ENCODE measurements at places on chromosomes 11 and 22.

DNA sequence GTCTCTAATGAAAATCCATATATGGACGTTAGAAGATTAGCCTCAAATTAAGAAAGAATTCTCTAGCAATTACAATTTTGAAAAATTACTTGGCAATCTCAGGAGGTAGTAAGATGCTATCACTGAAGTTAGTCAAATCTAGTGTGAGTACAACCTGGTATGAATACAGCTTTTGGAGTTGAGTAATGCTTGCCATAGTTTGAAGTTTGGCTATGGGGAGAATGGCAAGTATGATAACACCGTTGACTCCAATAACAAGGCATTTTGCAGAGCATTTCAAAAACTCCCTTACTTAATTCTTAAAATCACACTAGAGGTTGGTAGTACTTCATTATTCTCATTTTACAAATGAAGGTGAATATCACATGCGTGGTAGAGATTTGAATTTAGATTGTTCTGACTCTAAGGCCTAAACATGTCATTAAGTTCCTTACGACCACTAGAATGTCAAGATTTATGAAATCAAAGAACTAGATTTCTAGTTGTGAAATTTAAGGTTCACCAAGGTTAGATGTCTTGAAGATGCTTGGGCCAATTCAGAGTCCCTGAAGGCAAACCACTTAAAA is 355.4 kb downstream of the ETS1 start:
- DNase-seq = no peak

GRCh38 chr11:88861618-88862017 is 204.2 kb downstream of the GRM5 start:
- DNase-seq = no peak

DNA sequence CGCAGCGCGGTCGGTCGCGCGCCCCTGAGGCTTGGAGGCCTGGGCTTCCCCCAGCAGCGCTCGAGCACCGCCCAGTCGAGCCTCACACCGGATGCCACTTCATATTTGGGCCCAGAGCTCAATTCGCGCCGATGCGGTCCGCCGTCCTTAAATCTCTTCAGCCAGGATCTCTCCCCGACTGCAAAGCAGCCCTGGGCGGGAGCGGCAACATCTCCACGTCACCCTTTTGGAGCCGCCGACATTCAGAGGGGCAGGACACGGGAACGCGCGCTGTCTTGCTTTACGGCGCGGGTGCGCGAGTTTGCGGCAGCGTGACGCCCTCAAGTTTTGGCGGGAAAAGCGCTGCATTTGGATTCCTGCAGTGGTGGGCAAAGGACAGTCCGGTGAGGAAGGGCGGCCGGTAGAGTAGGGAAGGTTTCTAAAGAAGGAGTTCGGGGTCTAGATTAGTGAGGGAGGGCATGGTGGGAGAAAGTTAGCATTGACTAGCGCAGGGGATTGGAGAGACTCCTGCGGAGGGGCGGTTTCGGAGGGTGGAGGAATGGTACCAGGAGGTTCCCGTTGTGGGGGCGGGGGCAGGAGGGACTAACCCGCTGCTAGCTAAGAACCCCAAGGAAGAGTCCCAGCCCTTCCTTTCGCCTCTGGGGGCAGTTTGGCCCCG is 796 bp downstream of the CHEK1 start:
- peak; percentile 94 for DNase-seq

DNA sequence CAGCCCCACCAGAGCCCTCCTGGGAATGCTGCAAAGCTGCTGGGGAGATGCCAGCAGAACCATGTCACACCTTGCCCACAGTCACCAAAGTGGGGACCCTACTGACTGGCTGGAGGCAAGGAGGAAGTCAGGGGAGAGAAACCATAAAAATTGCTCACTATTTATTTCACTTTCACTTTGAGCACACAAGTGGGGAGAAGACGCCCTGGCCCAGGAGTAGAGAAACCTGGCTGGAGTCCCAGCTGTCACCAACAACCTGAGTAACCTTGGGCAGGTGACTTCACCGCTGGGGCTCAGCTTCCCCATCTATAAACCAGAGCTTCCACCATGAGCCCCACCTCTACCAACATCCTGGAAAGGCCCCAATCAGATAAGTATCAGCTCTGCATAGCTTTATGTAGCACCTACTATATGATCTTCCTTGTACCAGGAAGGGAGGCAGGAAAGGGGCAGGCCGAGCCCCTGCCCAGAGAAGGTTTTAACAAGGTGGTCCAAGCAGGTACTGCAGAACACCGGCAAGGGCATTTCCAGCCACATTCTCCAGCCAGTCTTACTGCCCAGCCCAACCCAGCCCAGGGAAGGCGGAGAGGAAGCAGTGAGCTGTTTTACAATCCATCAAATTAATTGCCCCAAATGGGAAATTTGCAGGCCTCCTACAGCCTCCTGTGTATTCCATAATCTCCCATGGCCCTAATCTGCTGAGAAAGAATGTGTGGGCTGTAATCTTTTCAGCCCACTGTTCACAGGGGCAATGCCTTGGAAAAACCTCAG is 27.6 kb downstream of the PLEKHA7 start:
- DNase-seq = no peak

DNA sequence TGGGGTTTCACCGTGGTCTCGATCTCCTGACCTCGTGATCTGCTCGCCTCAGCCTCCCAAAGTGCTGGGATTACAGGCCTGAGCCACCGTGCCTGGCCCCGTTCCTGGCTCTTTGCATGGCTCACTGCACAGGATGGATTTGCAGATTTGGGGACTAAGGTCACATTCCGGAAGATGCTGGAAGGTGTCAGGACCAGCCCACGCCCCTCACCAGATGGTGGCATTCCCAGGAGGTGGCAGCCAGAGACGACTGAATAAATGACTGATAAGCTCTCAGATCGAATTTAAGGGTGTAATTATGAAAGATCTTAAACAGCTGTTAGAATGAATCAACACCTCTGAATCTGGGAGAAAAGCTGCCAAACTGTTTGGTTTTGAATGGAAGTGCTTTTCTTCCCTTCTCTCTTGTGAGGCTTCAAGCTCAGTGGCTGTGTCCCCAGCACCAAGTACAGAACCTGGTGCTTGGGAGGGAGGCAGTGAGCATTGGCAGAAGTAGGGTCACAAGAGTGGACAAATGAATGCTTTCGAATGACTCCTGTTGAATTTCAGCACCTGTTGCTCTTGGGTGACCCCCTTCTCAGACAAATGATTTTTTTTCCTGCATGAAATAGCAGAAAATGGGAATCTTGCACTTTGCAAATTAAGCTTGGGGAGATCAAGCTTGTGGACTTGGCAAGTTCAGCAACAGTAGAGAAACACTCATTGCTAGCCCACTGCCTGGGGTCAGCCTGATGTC is 69.6 kb downstream of the KIAA1671 start:
- DNase-seq = no peak

DNA sequence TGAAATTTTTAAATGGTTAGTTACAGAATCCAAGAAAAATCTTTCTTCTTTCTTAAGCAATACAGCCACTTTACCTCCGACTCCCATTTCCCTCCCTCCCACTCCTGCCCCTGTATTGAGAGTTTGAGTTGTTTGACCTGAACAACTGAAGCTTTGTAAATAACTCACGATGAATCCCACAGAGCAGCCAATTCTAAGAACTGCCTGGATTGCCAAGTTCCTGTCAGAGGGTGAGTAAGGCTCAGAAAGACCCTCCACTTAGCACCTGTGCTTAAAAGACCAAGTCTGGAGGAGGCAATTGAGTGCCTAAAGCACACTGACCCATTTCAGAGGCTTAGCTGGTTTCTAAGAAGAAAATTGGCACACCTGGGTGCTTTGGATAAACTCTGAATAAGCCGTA is 158.5 kb downstream of the MSANTD4 start:
- no peak for DNase-seq

DNA sequence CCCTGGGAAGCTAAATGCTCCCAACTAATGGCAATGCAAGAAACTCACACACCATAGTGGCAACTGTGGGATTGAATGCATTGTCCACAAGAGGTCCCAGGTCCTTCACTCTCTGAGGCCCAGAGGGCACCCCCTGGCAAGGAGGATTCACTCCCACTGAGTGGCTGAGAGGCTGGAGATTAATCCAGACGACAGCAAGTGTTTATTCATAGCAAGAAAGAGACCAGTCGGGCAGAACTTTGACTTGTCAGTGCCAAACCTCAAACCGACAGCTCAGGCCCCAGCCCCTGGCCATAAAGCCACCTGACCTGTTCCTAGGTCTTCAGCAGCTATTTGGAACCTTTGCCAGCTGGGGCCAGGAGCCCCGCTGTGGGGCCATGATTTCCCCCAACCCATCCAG is 54.5 kb upstream of the MPEG1 start:
- DNase-seq = no peak

GRCh38 chr11:95305705-95306104 is 74.7 kb upstream of the SESN3 start:
- DNase-seq = no peak

GRCh38 chr11:125494974-125495725 is 915 bp downstream of the FEZ1 start:
- DNase-seq = no peak

- DNase-seq = no peak
These were observed 55.4 kb downstream of the QSER1 start for GRCh38 chr11:32947978-32948377.

DNA sequence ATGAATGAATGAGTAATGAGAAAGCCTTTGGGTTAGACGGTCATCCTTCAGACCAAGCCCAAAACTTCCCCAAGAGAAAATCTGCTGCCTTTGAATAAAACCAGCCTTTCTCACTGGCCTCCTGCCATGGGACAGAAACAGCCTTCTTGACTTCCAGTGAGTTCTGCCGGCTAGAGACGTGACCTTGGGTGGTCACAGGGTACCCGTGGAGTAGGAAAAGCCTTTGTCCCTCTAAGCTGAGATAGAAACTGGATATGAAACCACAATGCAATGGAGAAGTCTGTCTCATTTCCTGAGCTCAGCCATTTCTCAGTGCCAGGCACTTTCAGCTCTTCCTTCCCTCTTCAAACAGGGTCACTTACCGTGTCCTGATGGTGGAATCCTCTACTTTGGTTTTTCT is 21.2 kb upstream of the YWHAH start:
- no peak for DNase-seq

DNA sequence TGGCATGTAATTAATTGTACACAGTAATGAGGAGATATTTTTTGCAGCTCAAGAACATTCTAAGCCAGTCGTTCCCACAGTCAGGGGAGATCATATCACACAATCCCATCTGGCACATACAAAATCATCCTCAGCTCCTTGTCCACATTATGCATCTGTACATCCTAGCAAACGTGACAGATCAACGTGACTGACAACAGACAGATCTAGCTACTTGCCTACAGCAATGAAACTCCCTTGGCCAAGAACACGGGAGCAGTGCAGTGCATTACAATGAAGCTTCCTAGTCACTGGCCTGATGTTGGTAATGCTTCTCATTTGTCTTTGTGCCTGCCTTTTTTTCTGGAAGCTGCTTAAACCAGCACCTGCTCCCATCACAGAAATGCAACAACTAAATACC is 24.5 kb upstream of the GUCY1A2 start:
- no peak for DNase-seq

- DNase-seq = no peak
These were observed 24.0 kb downstream of the ABCC8 start for GRCh38 chr11:17452668-17453067.

GRCh38 chr22:28442264-28442710 is 237.4 kb downstream of the TTC28 start:
- DNase-seq = peak; percentile 58

- no peak for DNase-seq
These were observed 85.2 kb upstream of the ARHGAP20 start for GRCh38 chr11:110797453-110797852.
